Activated CD4-positive, alpha-beta T cell treated with anti-CD3 and anti-CD28 coated beads, Interleukin-2, amount 50 U/mL, for 4 hours (primary cell): ENCODE measurements at places on chromosomes 6 and 20.

GRCh38 chr6:33763483-33763882, 16.8 kb upstream of the IP6K3 start:
- DNase-seq = no peak

DNA sequence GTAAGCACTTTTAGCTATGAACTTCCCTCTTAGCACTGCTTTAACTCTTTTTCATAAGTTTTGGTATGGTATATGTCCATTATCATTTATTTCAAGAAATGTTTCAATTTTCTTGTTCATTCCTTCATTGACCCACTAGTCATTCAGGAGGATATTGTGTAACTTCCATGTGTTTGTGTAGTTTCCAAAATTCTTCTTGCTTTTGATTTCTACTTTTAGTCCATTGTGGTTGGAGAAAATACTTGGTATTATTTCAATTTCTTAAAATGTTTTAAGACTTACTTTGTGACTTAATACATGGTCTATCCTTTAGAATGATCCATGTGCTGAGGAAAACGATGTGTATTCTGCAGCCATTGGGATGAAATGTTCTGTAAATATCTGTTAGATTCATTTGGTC, 176.5 kb downstream of the CENPW start:
- no peak for DNase-seq

DNA sequence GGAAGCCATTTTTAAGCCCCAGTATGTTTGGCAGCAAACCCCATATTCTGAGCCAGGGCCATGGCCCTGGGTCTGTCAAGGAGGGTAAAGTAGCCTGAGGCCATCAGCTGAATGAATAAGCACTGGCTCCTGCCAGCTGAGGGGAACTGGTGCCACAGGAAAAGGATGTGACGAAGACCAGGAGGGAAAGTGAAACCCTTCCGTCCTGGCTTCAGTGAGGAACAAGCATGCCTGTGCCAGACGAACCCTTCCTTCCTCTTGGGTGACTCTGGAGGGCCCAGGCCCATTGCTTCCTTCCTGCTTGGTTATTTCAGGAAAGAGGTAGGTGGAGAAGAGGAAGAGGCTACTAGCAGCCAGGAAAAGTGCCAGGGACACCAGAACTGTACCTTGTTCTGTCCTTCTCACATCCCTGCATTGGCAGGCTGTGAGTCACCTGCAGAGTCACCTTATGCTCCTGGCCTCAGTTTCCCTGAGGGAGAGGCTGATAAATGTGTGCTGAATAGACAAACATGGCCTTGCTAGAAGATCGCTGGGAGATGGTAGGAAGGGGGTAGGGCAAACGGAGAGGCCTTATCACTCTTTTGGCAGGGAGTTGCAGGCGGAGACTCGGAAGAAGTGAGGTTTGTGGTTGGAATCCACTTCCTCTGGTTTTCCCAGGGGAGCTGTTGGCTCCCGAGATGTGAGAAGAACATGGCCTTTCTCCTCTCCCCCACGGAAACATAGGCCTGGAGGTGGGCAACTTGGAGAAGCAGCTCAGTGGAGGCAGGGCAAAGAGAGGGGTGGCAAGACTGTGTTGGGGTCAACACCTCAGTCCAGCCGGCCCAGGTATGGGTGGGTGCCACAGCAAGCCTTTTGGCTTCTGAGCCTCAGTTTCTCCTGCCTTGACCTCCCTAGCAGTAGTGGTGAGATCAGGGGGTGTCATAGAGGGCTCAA, 37.4 kb downstream of the COX4I2 start:
- DNase-seq = peak; percentile 48

DNA sequence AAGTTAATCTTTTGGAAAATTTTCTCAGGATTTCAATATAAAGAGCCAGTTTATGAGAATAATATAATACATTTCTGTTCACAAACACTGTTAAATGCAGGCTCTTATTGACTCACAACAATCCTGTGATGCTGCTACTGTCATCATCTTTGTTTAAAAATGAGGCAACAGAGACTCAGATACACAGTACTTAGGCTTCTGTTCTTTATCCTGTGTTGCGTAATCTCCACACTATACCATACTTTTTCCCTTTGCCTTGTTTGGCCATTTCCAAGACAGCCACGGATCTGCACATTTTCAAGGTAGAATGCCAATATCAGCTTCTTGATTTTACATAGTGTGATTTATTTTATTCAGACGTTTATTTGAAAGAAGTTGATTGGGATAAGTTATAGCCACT, 699.0 kb upstream of the CITED2 start:
- DNase-seq = no peak

GRCh38 chr6:106128981-106129781, 43.0 kb downstream of the PRDM1 start:
- no peak for DNase-seq

DNA sequence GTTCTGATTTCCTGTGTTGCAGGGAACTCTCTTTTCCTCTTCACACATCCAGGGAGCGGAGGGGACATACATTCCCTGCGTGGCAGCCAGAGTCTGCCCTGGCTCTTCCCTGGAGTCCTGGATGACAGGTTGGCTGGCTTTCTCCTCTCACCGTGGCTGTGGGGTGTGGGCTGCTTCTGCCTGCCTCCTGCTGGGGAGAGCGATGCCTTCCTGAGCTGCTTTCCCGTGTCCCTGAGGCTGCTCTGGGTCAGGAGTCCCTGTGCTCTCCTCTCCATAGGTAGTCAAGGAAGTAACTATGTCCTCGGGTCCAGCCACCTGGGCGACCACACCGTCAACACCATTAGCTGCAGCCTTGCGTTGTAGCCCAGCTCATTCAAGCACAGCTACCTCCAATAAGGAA, 451.7 kb downstream of the QKI start:
- DNase-seq = no peak

- no peak for DNase-seq
These were observed 3.7 kb downstream of the TNFAIP3 start for GRCh38 chr6:137870744-137871247.

GRCh38 chr20:57245997-57246396, 20.4 kb downstream of the BMP7 start:
- no peak for DNase-seq

GRCh38 chr20:57514273-57514751, 10.6 kb downstream of the CTCFL start:
- DNase-seq = no peak

DNA sequence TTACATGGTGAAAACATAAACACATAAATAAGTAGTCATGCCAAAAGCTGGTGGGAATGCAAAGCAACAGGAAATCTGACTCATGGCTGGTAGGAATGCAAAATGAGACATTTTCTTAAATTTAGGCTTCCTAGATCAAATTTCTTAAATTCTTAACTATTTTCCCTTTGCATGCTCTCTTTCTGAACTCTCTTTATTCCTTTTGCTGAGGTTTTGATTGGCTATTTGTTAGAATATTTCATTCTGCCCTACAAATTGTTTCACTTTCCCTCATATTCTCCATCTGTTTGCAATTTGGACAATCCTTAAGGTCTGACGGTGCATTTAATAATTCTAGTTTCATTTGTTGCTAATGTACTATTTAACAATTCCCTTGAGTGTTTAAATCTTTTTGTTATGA, 437.5 kb upstream of the RGS17 start:
- DNase-seq = no peak

GRCh38 chr20:21397341-21398108, at the start of gene NKX2-4:
Gene NKX2-4 (minus strand): TSS chr20:21397526. CDS start chr20:21397399, 127 bp downstream.
- no peak for DNase-seq

DNA sequence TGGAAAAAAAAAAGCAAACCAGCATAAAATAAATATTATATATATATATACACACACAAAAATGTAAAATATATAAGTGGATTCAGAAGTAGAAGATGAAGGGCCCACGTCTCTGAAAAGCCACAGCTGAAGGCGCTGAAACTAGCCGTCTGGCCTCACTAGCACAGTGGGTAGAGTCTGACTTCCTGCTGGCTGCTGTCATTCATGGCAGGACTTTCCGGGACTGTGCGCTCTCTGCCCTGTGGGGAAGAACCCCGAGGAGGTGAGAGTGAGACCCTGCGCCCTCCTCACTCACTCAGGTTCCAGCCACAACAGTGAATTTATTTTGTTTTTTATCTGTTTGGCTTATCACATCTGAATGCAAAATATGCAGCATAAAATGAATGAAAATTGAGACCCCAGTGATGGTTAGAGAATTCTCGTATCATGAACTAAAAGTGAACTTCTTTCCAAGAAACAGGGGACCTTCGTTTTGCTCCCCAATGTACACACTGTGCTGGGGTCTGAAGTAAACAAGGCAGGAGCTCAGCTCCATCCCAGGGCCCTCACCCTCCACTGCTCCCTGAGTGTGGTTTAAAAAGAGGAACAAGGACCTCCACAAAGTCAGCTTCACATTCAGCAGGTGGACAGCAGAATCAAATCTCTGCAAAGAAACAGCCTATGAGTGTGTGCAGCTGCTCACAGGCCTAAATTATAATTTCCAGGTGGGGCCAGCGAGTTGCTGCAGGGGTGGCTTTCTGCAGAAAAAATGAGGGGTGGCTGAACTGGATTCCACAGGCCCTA, 1.3 kb upstream of the RAMACL start:
- no peak for DNase-seq

DNA sequence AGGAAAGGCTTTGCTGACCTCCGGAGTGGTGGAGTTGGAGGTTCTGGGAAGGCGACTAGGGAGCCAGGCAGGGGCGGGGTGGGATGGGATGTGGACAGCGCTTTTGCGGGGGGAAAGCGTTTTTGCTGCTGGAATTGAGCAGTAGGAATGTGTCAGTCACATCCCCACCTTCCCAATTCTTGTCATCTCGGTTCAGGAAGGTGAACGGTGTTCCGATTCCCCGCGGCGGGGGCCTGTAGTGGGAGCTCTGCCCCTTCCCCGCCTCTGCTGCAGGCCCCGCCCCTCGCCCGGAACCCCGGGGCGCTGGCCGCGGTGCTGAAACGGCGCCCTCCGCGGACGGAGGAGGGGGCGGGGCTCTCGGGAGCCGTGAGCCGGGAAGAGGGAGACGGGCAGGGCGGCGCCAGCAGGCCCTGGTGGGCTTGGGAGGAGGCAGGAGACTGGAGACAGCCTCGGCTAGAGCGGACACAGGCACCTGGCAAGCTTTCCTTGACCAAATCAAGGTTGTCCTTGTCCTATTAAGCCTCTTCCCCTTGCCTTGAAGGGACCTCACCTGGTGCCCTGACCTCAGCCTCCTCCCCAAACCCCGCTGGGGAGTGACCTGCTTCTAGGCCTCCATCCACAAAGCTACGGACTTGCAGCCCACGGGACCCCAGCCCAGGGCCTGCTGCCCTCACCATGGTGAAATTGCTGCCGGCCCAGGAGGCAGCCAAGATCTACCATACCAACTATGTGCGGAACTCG, at the start of gene LHFPL5:
Gene LHFPL5, plus strand, starts transcription at position 357 of the 741 bp plus-strand sequence. Its CDS starts 319 bp downstream, at position 676.
- DNase-seq = no peak

DNA sequence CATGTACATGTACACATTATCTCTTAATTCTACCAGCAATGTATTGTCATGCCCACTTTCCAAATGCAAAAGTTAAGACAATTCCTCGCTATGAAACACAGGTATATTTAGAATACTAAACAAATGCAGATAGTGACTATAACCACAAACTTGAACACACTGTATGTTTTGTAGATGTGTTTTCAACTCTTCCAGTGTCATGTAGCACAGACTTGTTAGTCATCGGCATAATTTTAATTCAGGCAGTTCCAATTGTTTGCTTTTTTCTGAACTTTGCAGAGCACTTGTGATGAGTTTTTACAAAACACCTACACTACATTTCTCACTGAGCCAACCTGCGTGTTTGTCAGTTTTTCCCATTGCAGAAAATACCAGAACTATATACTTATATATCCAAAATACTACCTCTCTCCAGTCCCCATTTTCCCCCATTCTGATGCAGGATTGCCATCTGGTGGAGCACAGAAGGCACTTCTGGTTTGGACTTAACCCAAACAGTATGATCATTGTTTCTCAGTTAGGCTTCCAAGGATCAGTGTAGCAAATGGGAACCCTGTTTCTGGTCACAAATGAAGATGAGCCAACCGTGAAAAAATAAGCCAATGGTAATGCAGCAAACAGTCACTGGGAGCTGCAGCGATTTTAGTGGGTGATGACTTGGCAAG, 143.4 kb downstream of the ADGRB3 start:
- DNase-seq = no peak

DNA sequence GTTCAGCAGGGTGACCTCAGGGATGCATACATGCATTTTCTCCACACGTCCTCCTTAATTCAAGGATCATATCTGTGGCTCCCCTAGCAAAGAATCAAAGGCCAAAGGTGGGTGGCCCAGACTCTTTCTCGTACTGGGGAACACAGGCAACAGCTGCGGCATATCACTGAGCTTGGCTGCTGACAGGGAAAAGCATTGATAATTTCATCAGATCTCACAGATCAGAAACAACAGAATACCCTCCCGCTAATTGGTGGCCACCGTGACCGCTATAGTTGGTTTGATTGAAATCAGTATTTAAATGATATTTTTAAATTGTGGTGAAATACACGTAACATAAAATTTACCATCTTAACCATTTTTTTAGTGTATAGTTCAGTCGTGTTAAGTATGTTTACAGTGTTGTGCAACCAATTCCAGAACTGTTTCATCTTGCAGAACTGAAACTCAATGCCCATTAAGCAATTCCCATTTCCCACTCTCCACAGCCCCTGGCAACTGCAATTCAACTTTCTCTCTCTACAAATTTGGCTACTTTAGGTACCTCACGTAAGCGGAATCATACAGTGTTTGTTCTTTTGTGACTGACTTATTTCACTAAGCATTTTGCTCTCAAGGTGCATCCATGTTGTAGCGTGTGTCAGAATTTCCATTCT, 74.7 kb upstream of the TMEM170B start:
- DNase-seq = no peak

DNA sequence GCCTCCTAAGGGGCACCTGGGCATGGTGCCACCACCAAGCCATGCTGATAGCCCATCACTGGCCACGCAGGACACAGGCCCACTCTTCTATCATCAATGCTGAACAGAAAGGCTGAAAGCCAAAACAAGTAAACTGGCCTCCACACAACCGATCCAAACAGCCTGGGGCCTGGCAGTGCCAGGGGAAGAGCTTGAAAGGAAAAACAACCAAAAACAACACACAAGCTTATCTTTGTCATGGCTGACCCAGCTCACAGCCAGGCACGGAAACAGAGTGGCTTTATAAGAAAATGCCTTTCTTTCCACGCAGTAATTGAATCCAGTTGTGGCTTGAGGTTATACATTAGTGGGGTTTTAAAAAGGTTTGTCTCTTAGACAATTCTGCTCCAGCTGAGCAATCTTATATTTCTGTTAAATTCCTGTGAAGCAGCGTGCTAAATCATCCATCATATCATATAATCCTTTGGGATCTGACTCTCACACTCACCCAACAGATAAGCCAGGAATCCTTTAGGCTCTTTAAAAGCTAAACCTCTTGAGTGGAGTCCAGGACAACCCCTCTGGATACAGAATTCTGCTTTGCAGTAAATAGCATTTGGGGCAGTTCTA, 65.4 kb upstream of the SLC22A16 start:
- DNase-seq = no peak

GRCh38 chr6:28757429-28758045, 166.2 kb downstream of the TRIM27 start:
- DNase-seq = no peak

- no peak for DNase-seq
These were observed 115.5 kb upstream of the AFDN start for GRCh38 chr6:167711211-167711610.

- no peak for DNase-seq
These were observed 18.1 kb downstream of the STXBP5 start for GRCh38 chr6:147222160-147222838.

GRCh38 chr6:80454197-80454596, 347.7 kb downstream of the BCKDHB start:
- no peak for DNase-seq
